ENCODE measurements at places on chromosomes 16 and 17.

- no peak for DNase-seq
Measured at GRCh38 chr16:9357829-9358228, 266.4 kb downstream of the HAPSTR1 start.

DNA sequence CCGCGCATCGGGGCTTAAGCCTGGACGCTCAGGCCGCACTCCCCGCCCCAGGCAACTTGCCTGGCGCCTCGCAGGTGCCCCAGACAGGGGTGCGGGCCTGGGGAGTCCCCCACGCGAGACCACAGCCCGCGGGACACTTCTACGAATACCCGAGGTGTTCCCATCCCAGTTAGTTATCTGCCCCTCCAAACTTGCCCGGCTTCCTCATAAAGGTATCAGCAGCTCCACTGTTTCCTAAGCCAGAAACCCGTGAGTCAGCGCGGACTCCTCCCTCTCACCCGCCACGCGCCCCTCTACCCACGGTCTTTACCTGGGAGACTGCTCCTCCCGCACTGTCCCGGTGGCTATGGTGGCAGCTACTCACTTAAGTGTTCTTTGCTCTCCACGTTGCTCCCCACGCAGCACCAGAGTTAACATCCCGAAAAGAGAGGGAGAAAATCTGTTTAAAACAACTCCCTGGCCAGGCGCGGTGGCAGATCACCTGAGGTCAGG is 1.0 kb upstream of the CREBBP start:
- DNase-seq = no peak

- no peak for DNase-seq
Measured at GRCh38 chr16:17143546-17144419, 327.0 kb downstream of the XYLT1 start.

GRCh38 chr17:40063187-40063771 is 514 bp downstream of the THRA start:
- no peak for DNase-seq
